Substantia nigra (tissue), 51 donors: ENCODE measurements at places on chromosomes 4 and X.

- peak; percentile 52 for DNase-seq
These were observed at the start of gene MID1 for GRCh38 chrX:10620121-10620699. MID1 (minus strand) TSS chrX:10620585; CDS start chrX:10567547, 53,038 bp downstream.

DNA sequence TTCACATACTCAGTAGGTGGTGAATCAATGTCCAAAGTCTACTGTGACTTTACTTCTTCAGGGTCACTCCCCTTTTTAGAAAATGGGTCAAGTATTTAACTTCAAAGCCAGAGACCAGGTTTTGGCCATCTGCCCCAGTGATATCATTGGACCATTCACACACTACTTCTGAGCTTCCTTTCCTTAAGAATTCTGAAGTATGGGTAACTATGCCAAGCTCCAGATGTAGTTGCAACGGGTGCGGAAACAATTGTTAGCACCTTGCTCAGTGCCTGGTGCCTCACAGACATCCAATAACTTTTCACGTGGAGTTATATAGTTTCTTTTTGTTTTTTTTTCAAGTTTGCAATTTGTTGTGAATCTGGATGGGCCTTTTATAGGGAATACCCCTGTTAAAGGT, 62.6 kb downstream of the TTC29 start:
- DNase-seq = no peak

DNA sequence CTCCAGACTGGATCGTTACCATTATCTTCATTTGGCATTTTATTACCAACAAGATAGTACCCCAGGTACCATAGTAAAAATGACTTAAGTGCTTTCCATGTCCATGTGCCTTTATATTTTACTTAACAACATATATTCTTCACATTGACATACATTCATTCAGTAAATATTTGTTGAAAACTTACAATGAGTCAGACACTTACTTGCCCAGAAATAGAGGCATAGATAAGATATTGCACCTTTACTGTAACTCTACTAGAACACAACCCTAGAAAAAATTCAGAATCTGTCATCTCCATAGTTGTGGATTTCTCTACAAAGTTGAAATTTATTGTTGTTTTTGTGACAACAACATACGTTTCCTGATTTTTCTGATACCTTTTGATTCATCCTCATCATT, 640.6 kb downstream of the RPA4 start:
- DNase-seq = no peak

DNA sequence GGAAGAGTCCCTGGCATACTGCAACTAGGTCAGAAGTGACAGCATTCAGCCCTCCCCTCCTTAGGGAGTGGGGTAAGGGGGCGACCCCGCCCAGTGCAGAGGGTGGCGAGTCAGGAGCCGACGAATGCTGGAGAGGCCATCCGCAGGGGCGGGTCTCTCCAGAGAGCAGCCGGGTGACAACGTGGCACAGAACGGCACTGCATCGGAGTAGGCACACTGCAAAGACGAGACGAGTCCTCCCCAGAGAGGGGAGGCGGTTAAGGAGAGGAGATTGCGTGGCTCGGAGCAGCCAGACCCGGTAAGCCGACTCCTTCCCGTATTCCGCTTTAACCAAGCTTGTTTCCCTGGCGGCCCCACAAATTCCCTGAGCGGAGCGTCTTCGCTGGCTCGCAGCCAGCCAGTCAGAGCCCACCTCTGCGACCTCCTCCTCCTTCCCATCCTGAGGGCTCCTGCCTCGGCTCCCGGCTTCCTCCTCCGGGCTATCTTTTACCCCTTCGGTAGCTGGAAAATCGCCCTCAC, 54.9 kb downstream of the LINC00632 start:
- peak; percentile 1 for DNase-seq

DNA sequence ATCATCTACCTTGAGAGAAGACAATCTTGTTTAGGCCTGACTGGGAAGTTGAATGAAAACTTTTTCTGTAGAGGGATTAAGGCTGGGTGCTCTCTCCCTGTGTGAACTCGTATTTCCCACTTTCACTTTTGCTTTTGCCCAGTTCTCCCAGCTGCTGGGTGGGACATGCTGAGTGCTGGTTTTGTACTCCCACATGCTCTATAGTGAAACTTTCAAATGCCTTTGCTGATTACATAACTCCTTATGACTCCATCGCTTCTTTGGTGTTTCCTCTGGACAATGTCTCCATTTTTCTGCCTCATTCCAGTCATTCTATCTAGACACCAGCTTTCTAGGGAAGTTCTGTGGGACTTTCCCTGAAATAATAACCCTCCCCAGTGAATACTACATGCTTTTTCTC, 100.5 kb downstream of the CLNK start:
- no peak for DNase-seq

DNA sequence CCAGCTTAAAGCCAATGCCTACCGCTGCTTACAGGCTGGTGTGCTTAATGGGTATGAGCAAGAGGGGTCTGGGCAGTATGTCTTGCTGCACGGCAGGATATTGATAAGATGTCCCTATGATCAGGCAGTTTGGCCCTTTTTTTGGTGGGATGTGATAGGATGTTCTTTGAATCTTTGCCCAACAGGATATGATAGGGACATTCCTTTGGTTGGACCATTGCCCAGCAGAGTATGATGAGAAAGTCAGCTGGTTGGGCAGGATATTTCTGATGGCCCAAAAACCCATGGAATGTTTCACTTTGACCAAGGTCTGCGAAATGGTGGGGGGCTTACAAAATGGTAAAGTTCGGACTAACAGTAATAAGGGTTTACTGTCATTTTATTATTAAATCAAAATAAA, 1060.6 kb downstream of the STIM2 start:
- DNase-seq = no peak
